ENCODE measurements at places on chromosomes 7 and 10.

DNA sequence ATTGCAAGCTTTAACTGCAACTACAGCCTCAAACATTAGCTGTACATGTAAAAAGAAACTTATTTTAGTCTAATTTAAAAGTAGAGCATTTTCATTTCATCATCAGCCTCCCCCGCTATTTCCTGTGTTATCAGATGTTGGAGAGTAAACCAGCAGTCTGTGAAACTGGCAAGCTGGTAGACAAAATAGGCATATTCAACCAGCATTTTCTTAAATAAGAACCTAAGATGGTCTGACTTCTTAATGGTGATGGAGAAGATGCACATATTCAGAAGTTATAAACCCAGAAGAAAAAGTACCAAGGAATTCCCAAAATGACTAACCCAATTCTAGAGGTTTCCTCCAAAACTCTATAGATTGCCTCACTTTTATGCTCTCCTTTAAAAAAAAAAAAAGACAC lies 24.9 kb downstream of the PIK3AP1 start:
- no peak for DNase-seq

DNA sequence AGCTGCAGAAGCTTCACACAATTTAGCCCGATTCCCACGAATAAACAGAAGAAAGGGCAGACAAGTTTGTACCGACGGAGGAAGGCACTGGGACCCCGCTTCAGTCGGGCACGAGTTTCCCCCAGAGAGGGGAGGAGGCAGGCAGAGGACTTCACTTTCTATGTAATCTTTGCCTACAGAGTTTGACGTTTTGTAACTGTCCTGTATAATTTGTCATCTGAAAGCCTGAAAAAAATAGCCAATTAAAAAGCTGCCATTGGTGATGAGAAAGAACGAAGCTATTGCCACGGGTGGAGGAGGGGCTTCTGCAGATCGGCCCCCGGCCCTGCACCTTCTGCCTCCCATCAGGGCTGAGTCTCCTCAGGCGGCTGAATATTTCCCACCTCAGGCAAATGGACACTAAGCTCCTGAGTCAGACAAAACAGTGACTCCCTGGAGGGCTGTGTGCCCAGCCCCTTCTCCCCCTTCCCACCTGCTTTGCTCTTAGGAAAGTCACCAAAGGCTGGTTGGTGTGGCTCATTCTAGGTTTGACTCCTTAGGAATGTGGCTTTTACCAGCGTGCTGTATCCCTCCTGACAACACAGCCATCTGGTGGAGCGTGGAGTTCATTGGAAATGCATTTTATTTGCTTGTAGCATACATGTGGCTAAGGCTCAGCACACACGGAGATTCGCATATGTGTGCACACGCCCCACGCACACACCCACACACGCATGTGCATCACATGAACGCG lies 117.4 kb downstream of the VIPR2 start:
- DNase-seq, result no peak

DNA sequence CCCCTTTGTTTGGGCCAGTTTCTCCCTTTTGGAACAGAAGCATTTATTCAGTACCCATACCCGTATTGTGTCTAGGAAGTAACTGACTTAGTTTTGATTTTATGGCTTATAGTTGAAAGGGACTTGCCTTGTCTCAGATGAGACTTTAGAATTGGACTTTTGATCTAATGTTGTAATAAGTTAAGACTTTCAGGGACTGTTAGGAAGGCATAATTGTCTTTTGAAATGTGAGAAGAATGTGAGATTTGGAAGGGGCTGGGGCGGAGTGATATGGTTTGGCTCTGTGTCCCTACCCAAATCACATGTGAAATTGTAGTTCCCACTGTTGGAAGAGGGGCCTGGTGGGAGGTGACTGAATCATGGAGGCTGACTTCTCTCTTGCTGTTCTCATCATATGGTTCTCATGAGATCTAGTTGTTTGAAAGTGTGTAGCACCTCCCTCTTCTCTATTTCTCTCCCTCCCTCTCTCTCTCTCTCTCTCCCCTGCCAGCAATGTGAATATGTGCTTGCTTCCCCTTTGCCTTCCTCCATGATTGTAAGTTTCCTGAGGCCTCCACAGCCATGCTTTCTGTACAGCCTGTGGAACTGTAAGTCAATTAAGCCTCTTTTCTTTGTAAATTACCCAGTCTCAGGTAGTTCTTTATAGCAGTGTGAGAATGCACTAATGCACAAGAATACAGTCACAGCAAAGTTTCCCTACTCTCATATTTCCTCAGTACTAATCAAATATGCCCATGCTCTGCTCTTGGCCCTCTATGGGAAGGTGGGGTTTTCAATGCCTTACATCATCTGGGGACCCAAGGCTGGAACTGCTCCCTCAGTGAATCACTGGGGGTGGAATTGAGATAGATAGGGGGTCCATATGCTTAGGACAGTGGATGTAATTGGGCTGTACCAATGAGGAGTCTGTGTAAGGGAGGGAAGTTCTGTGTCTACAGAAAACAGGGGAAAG lies 17.2 kb upstream of the AKR1C1 start:
- DNase-seq, result no peak

DNA sequence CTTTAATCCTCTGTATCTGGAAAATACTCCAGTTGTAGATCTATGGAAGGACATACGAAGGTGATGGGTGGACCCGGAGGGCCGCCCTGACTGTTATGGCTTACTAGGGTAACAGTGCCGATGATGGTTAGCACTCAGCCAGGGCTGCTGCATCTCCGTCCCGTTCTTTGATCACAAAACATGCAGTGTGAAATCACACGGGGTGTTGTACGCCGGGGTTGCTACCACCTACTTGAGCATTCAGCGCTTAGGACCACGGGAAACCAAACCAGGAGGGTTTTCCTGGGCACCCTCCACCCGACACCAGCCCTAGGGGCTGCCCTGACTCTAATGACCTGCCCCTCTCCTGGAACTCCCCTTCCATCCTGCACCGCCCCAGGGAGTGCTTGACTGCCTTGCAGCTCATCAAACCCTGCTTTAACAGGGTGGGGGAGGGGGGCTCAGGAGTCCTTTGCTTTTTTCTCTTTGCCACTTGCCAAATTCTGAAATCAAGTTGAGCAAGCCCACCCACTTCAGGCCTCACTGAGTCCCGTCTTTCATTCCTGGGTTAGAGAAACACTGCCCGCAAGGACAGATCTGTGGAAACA lies 20.4 kb downstream of the ZNF775 start:
- DNase-seq, result no peak

- DNase-seq, result no peak
Measured at GRCh38 chr10:87092861-87093631, 1.6 kb downstream of the GLUD1 start.

DNA sequence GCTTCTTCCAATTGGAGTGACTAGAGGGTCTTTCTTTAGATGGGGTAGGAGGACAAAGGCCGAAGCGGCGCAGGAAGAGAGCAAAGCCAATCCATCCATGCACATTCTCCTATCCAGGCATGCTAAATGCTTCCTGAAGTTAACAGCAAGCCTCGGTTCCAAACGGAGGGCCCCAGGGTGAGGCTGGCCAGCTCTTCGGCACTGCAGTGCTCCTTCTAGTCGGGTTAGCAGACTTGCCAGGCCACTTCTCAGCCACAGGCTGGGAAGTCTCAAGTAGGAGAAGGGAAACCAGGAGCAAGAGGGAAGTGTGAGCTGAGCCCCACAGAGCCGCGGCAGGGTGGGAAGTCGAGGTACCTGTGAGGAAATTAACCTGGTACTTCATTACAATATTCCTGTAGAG lies 253.8 kb upstream of the INHBA start:
- DNase-seq, result no peak

DNA sequence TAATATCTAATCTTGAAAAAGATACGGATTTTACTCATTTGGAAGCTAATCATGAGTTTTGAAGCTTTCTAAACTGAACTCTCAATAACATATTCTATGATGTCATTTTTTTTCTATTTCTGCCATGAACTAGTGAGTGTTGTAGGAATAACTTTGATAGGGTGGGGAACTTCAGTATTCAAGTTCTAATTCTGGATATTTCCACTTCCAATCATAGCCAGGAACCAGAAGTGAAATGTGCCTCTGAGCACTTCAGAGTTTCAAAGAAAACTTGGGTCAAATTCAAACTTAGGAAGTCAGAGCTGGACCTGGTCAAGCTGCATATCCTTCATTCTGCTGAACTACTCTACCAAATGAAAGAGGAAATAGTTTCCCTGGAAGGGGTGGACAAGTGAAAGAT lies 847 bp downstream of the AGMO start:
- no peak for DNase-seq

- DNase-seq, result no peak
Measured at GRCh38 chr7:27237735-27238334, 4.8 kb upstream of the EVX1 start.

- no peak for DNase-seq
Measured at GRCh38 chr7:129617178-129617577, 5.7 kb downstream of the NRF1 start.

- no peak for DNase-seq
Measured at GRCh38 chr7:7136466-7137381, 45.6 kb upstream of the C1GALT1 start.

- no peak for DNase-seq
Measured at GRCh38 chr10:21754410-21755011, 220.5 kb downstream of the MLLT10 start.

DNA sequence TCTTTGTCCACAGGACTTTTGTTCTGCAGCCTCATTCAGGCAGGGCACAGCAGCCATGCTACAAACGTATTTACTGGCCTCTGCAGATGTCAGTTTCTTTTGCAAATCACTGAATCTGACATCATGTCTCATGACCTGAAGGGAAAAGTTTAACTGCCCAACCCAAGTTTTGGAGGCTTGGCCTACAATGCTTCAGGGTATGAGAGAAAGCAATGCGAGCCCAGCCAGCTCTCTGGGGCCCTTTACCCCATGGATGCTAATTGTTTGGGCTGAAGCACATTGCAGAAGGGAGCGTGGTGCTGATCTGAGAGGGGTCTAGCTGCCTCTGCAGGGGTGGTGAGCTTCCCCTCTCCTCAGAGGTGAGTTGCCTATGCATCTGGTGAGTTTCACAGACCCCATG lies 179.9 kb upstream of the CXCL12 start:
- DNase-seq, result no peak

- no peak for DNase-seq
Measured at GRCh38 chr7:112459645-112460044, 9.4 kb downstream of the IFRD1 start.

DNA sequence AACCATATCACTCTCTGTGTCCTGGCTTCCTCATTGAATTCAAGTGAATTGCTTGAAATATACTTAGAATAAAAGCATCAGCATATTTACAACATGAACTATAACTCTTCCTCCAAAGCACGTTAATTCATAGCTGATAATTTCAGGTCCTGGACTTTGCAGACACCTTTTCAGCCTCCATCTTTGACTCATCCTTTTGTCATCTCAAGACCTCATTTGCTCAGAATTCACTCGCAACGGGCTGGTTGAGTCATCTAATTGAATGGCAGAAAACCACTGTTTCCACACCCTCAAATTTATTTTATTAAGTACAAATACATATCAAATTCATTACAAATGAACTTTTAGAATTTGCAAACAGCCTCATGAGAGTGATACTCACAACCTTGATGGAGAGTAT lies 545.7 kb downstream of the GATA3 start:
- no peak for DNase-seq

DNA sequence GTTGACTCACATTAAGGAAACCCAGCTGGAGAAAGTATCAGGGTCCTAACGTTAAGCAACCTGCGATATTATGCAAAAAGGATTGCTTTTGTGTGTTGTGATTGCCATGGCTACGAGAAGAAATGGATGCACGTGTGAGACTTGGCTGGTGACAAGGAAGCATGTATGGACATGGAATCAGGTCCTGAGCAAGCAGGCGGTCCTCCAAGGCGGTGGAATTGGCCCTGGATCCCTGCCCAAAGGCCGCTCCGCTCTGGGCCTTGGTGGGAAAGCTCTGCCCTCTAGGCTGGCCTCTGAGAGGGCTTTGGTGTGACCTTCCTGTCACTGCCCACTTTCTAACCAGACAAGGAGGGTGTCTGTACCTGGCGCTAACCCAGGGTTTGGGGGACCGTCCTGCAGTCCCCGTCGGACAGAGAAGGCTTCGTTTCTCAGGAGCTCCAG lies 192.1 kb downstream of the EBF3 start:
- no peak for DNase-seq

DNA sequence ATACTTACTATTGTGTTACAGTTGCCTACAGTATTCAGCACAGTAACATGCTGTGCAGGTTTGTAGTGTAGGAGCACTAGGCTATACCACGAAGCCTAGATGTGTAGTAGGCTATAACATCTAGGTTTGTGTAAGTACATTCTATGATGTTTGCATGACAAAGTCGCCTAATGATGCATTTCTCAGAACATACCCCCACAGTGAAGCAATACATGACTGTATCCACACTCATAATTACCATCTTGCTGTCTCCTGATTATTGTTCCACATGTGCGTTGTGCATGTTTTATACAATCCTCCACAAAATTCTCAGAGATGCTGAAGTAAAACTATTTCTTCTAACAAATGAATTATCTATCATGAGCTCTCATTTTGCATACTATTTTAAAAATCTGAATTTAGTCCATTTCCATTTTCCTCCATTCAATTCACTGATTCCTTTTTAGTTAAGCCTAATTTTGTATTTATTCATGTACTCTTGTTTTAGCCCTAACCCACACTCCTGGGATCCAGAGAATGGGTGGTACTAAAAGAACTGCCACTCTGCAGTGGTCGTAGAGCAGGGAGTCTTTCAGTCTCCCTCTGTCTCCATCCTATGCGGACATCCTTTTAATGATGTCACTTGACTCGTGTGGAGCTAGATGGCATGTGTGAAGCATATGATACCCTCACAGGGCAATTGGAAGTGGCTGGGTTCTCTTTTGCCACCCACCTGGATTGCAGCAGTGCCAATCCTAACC lies 67.6 kb upstream of the CAV2 start:
- DNase-seq, result no peak

DNA sequence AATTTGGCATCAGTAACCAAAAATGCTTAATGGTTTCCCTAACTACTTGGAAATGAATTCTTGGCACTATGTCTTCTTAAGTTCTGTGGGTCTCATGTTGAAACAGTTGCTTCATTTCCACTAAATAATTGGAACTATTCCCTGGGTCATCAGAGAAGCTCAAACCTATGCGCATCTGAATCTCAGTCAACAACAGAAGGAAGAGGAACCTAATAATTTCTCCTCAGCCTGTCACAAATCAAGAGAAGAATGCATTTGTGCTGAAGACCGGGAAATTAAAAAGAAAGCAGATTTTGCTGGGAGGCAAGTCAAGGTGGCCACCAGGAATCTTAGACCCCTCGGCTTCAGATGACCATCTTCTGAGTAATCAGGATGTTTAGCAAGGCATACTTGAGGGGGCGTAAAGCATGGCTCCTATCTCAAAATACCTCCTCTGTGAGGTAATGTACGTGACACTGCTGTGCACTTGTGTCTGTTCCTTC lies 41.4 kb downstream of the TOMM7 start:
- no peak for DNase-seq
